ENCODE measurements at places on chromosomes 2 and 18. TPM values are rescaled to one million over a fixed set of nuclear protein-coding genes. Genes with fewer than 3 reads are reported as not detected.

Gene ABCG5
- total RNA-seq, result not detected

Gene DPP4
- total RNA-seq, result 0.56 TPM

Gene OTX1
- 4.5 TPM for total RNA-seq

Gene SCN7A
- total RNA-seq, result not detected

Gene FRZB
- total RNA-seq, result 0.12 TPM

Gene LRRC30
- total RNA-seq, result not detected

Gene MAPRE3
- 9.8 TPM for total RNA-seq

Gene AQP12A
- not detected for total RNA-seq

Gene DSG1
- total RNA-seq, result not detected

Gene TEX51
- not detected for total RNA-seq

Gene SH3BP4
- 43.6 TPM for total RNA-seq

Gene TACR1
- 0.06 TPM for total RNA-seq

Gene SIGLEC15
- not detected for total RNA-seq

Gene CD8B2
- total RNA-seq, result not detected

Gene IL1RL1
- total RNA-seq, result 1.1 TPM

Gene SGPP2
- total RNA-seq, result 0.42 TPM

Gene IL18RAP
- not detected for total RNA-seq

Gene POTEC
- total RNA-seq, result not detected

Gene DYNAP
- not detected for total RNA-seq

Gene RESP18
- not detected for total RNA-seq

Gene PLB1
- total RNA-seq, result 2.4 TPM

Gene FER1L5
- total RNA-seq, result not detected

Gene NOP58
- total RNA-seq, result 119 TPM

Gene SERPINB7
- total RNA-seq, result 1.7 TPM

Gene DUSP2
- 0.41 TPM for total RNA-seq

Gene BAZ2B
- 8.4 TPM for total RNA-seq

Gene REEP1
- 0.88 TPM for total RNA-seq

Gene AMER3
- not detected for total RNA-seq

Gene PDCD1
- total RNA-seq, result not detected

Gene PMS1
- 7.3 TPM for total RNA-seq

Gene RFX8
- total RNA-seq, result not detected

Gene SH3RF3
- 0.61 TPM for total RNA-seq
